ENCODE measurements at places on chromosomes 3 and 15.
A peak's percentile ranks its signal among the peaks of the same experiment; 100 is the strongest.

DNA sequence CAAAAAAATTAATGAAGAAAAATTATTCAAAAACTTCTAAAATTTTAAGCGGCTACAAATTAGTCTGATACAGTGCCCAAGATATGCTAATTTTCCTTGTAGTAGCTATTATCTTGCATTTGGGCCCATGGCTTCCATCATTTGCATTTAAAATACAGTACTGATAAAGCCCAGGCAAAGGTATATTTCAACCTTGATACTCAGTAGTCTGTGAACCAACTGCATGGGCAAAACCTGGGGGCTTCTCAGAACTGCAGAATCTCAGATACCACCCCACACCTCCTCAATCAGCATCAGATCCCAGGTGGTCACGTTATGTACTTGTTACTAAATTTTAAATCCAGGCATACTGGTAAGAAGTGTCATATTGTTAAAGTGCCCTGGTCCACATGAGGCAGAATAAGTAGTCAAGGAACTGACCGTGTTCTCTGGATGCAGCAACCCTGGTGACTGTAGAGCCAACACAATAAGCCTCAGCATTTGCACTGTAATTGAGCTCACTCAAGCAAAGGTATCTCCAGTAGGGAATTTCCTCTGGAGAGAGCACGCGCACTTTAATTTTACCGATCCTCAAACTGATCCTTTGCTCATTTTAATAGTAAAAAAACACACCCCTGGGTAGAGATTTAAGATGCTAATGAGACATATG is 31.9 kb downstream of the ZNF385D start:
- no peak for DNase-seq

DNA sequence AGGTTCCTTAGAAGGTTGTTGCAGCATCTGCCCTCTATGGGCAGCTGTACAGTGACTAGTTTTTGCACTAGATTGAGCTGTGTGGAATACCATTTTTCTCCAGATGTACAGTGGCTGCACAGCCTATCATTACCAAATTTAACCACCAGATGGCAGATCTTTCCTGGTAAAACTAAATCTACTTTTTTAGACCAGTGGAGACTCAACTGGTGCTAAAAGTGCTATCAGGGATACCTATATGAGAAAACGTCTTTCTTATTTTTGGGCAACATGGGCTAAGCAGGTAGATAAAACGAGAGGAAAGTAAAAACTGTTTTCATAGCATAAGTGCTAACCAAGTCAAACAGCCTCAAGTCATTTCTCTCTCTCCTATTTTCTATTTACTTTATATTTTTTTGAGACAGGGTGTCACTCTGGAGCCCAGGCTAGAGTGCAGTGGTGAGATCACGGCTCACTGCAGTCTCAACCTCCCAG is 21.2 kb downstream of the IGSF10 start:
- peak; percentile 38 for DNase-seq

DNA sequence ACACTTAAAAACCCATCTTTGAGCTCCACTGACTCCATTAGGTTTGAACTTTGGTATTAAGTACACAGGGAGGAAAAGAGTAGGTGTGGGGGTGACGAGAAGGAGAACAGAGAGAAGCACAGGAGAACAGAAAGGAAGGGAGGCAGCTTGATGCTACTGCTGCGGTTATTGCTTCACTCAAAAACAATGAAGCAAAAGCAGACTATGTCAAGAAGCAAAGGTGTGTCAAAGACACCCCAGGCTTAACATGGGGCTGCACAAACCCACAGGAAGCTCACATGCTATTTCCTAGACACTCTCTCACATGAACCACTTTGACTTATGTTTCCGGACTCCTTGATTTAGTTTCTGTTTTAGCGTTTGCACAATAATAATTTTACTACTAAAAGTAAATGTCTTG is 961.0 kb upstream of the CFAP20DC start:
- peak; percentile 81 for DNase-seq

DNA sequence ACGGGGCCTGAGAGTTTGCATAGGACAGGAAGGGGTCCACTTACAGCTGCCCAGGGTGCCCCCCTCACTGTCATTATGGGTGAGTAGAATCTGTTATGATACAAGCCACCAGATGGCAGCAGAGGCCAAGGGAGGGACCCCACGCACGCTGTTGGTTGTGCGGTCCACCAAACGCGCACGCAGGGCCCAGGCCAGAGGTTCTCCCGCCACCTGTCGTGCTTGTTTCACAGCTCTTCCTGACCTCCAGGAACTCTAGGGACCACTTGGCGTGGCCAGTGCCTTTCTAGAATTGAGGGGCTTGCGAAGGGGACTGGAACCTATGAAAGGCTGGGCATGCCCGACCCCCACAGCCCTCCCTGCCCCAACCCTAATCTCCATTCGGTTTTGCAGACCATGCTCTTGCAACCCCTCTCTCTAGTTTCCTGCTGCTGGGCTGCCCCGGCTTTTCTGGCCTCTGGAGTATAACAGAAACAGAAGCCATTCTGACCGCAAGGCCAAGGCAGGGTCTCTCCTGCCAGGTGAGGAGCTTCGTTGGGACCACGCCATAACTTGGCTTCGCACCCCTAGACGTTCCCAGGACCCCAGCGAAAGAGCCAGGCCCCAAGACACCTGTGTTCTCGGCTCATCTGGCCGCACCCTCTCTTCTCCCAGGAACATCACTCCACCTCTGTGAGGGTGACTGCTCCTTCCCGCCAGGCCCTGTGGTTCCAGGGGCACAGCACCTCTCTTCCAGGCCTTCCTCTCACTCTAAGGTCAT is 46.0 kb downstream of the ALDH1L1 start:
- peak; percentile 33 for DNase-seq

GRCh38 chr3:42263354-42264346 is 2.3 kb downstream of the CCK start:
- DNase-seq, result no peak

DNA sequence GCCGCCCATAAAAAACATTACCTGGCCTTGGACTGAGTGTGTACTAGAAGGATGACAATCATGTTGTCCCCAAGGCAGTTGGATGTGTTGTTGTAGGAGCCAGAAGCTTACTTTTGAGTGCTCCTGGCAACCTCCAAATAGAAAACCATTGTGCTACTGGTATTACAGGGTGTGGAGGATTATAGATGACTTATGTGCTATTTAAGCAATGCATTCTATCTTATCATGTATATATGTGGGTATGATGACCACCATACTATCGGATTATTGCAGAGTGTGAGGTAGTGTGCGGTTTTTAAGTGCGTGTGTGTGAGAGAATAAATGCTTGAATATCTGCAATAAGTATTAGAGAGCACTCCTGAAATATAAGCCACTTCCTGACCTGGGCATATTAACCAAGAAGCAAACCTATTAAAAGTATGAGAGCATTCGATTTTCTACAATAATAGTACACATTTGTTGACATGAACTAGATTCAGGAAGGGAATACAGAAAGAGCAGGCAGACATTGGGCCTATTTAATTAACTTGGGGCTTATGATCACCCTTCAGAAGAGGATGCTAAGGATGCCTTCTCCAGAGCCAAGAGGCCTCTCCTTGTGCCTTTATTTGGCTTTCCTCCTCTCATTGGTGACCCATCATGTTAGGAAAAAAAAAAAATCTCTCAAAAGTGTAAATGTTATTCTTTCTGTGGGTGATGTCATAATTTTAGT is 11.7 kb upstream of the MBNL1 start:
- no peak for DNase-seq

GRCh38 chr3:194166682-194167479 is 30.9 kb downstream of the HES1 start:
- no peak for DNase-seq

- DNase-seq, result no peak
Observed at GRCh38 chr15:49865925-49866757, 245.3 kb downstream of the DTWD1 start.

DNA sequence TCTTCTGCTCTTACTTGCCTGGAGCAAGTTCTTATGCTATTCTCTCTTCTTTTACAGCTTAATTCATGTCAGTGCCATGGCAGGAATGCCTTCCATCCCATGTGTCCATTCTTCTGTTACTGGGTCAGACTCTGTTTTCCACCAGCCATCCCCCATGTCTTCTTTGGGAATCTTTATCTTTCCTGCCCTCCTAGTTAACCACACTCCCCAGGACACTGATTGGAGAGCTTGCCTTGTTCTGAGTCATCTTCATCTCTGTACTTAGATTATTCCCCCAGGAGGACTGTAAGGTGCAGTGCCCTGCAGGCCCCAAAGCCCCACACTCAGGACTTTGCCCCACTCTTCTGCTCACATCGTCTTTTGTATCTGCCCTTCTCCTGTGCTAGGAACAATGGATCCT is 3.6 kb downstream of the ABHD17C start:
- no peak for DNase-seq

DNA sequence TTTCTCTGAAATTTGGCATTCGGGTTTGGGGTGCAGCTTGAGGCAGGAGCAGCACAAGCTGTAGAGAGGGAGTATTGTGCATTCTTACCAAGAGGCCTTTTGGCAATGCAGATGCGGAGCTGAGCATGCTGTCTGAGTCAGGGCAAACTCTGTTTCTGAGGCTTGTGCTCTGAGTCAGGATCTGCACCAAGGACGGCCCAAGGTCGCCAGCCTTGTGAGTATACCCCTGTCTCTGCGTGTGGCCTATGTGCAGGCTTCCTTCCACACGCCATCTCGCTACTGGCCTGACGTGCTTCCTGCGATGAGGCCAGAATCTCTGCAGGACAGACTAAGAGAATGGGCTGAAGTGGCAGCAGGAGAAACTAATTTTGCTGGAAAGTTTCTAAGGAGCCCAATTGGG is 83.8 kb upstream of the ROPN1 start:
- no peak for DNase-seq

- DNase-seq, result no peak
Observed at GRCh38 chr3:71160785-71161546, 422.6 kb downstream of the FOXP1 start.
